ENCODE measurements at places on chromosomes 7 and 10.

DNA sequence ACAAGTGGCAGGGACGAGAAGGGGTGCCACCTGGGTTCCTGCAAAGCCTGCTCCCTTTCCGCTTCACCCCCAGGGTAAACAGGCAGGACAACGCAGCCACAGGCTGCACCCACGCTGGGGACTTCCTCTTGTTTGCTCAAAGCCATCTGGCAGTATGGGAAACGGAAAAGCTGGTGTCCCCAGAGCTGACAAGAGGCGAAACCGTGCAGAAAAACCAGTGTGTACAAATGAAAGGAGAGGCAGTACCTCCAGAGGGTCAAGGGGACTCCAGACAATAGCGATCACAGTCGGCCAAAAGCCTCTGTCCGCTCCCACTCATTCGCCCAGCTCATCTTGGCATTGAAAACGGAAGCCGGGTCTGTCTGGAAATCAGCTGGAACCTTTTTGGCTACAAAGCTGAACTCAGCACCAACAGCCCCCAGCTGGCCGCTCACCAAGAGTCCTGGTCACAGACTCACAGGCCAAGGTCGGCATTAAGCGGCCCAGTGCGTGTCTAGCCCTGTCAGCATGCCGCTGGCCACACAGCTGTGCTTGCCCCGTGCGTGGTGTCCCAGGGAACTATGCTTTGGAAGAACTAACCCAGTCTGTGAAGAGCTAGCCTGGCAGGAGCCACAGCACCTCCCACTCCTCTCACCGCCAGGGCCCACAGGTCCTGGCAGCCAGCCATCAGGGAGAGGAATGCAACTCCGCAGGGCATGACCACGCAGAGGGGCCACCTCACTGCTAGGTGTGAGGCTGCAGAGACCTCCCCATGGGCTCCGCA is 10.4 kb downstream of the TNS3 start:
- DNase-seq = no peak

GRCh38 chr7:50475340-50475739 is 25.2 kb upstream of the FIGNL1 start:
- DNase-seq = no peak

DNA sequence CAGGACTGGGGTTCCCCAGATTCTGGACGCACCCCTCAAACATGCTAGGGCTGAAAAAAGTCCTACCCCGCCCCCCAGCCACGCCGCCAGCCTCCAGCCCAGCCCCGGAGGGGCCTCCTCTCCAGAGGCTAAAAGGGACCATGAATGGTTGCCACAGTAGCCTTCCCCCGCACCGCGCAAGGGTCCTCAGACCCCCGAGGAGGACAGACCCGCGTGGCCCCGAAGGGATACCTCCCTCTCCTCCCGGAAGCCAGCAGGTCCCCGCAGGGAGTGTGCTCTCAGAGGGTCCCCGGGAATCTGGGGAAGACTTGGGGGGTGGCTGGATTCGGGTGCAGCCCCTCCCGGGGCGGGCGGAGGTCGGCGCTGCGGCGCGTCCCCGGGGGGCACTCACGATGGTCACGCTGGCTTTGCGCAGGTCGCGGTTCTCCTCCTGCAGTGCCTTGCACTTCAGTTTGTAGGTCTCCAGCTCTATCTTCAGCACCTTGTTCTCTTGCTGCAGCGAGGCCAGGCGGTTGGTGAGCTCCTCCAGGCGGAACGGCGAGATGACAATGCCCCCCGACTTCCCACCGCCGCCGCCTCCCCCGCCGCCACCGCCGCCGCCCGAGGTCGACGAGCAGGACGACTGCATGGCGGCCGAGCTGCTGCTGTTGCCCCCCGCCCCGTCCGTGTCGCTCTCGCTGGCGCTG is 482 bp downstream of the CCDC6 start:
- no peak for DNase-seq

- DNase-seq = no peak
Observed at GRCh38 chr10:104334561-104334960, 3.7 kb downstream of the ITPRIP start.

DNA sequence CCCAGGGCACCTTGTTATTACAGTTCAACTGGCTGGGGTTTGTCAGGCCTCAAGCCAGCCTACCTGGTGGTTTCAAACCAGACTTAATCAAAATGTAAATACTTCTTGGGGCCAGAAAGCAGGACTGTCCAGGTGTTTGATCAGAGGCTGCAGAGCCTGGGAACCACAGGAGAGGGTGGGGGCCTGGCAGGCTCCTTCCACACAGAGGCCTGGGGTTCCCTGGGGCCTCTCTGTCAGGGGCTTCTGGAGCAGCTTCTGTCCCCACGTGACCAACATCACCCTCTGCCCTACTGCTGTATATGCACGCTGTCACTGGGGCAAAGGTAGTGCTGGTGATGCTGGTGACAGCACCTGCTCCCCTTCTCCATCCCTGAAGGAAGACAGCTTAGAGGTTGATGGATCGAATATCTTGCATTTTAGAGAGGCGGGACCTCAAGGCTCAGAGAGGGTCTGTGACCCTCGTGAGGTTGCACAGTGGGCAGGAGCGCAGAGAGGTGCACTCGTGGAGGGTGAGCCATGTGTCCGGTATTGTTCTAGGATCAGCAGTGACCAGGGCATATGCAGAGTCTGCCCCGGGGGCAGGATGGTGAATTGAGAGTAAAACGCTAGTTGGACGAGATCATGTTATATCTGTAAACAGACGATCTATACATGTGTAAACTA is 95.4 kb downstream of the GRK5 start:
- DNase-seq = no peak

DNA sequence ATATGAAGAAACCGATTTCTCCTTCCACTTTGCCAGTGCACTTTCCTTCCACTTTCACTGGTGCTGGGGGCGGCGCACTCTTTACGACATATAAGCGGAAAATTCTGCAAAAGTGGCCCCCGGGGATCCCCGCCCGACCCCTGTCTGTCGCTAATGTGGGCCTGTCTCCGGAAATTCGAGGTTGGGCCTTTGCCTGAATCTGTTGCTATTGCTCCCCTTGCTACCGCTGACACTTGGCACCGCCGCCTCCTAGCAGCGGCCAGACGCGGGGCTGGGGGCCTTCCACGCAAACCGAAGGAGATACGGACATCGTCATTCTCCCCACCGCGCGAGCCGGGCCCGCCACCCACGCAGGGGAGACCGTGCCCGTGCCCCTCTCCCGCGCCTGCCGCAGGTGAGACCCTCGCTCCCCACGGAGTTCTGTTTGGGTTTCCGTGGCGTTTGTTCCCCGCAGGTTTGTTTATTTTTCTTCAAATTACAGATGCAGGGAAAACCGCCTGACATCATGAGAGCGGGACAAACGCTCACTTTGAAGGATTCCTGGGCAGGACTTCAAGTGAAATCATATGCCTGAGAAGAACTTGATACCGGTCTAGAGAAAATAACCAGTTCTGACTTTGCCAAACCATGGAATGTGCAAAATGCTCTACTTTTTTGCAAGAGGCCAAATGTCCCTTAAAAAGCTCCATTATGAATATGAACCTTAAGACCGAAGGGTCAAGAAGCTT is 5.0 kb downstream of the TWIST1 start:
- DNase-seq = no peak

DNA sequence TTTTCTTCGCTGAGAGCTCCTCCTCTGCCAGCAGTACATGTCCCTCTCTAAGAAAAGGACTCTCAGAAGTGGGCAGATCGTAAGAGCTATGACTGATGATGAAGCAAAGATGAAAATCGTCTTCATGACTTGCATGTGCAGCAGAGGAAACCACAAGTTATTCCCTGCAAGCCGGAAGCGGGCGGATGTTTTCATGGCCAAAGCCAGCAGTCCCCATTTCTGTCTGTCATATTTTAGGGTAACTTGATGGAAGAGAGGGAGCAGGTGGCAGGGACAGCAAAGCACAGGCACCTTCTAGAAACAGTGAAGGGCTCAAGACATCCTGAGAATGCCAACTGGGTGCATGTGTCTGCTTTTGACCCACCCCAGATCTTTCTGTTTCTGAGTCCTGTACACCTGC is 19.9 kb downstream of the KLF6 start:
- no peak for DNase-seq

- no peak for DNase-seq
Observed at GRCh38 chr10:127952575-127952869, 45.6 kb downstream of the PTPRE start.

- no peak for DNase-seq
Observed at GRCh38 chr7:42227936-42228591, 8.9 kb downstream of the GLI3 start.

GRCh38 chr7:128025819-128026218 is 5.4 kb downstream of the LRRC4 start:
- no peak for DNase-seq

- DNase-seq = no peak
Observed at GRCh38 chr10:34524369-34525091, 290.6 kb downstream of the PARD3 start.

- DNase-seq = no peak
Observed at GRCh38 chr10:110686949-110687348, 42.8 kb downstream of the RBM20 start.

DNA sequence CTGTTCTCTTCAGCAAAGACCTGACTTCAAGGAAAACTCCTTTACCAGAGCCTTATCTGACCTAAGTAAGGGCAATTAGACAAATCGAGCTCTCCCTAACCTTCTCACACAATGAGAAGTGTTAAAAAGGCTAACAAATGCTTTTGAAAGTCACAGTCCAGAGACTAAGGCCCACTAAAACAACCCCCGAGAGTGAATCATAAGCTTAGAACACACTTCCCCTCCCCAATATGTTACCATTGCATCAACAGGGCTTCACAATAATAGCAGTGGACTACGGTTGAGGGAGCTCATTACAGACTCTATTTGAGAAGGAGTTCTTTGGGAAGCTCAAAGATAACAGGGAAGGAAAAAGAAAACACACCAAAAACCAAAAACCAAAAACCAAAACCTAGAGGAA is 28.6 kb upstream of the ZEB1 start:
- no peak for DNase-seq

DNA sequence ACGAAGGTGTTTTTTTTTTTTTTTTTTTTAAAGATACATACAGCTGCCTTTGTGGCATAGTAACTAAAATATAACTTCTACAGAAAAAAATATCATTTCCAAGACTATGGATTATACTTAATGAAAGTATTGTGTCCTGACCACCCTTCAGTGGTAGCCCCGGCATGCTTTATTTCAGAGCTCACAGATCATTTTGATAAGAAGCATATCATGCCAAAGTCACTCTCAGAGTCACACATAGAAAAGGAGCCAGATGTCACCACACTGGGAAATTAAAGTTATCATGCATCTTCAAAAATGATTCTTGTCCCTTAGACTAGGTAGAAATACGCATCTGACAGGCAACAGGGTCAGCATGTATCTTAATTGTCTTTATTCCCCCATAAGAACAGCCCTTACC is 3.0 kb downstream of the ADARB2 start:
- no peak for DNase-seq

DNA sequence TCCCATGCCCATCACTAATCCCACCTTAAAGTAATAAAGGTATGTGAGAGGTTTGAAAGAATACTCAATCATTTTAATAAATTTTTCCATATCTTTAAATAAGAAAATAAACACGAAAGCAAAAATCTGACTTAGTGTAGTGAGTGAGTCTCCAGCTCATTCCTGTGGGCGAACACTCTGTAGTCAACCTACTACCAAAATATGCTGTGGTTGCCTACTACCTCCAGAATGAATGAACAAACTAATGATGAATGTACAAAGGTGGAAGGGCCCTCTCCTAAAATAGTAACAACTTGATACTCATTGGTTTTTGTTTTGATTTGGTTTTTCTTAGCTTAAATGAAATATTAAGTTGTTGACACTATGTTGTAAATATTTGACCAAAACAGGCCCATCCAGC is 195.5 kb upstream of the HPS1 start:
- DNase-seq = no peak

DNA sequence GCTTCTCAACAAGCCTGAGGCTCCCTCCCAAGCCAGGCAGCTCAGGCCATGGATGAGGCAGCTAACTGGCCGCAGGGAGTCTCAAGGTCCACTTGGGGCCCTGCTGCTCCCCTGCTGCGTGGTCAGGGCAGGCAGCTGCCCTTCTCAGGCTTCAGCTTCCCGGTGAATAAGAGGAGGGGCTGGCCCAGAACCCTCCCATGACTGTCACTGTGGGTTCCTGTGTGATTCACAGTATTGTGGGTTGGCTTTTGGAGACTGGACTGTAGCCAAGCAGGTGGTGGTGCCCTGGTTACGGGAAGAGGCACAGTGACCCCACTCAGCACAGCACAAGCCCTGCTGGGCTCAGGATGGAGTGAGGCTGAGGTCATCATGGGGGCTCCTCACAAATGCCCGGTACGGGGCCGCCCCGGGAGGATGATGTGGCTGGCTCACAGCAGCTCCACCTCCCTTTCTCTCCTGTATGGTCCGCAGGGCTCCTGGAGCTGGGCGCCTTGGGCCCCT is 189.8 kb downstream of the HECW1 start:
- peak; percentile 68 for DNase-seq

DNA sequence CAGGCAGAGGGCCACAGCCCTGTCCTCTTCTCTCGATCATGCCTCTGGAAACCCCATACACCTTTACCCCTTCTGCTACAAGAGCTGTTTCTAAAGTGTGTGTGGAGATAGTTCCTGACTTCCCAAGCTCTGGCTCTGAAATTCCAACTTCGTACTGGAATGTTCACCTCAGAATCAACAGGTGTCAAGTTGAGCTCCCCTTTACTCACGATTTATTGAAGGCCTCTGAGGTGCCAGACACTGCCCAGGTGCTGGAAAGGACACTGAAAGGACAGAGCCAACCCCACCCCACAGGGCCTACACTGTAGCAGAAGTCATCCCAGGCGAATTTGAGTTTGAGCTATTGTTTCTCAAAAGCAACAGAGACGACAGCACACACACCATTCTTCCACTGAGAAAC is 209.9 kb upstream of the FRMD4A start:
- no peak for DNase-seq

- no peak for DNase-seq
Observed at GRCh38 chr7:2219606-2220005, 13.1 kb downstream of the MAD1L1 start.

- DNase-seq = no peak
Observed at GRCh38 chr10:125656523-125656922, 26.4 kb downstream of the TEX36 start.

DNA sequence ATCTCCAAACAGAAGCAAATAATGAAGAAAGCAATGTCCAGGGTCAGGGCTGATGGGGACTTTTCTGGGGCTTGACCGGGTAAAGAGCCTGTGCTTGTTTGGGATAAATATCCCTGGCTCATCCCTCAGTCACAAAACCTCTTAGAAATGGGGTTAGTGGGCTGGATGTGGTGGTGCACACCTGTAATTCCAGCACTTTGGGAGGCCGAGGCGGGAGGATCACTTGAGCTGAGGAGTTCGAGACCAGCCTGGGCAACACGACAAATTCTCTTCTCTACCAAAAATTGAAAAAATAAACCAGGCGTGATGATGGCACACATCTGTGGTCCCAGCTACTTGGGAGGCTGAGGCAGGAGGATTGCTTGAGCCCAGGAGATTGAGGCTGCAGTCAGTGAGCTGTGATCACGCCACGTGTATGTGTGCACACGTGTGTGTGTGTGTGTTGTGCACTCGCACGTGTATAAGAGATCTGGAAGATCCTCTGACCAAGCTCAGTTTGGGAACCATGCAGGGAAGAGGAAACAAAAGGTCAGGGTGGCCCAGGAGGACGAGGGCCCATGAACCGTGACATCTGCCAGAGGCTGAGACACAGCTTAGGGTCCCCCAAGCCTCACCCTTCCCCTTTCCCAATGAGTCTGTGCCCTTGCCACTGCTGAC is 258.6 kb downstream of the TEX36 start:
- DNase-seq = no peak

All from HFF-Myc (cell line).